GM04504 (cell line): ENCODE measurements at places on chromosomes 3 and 15.

GRCh38 chr3:185667574-185667973 is 81.5 kb downstream of the SENP2 start:
- DNase-seq = no peak

DNA sequence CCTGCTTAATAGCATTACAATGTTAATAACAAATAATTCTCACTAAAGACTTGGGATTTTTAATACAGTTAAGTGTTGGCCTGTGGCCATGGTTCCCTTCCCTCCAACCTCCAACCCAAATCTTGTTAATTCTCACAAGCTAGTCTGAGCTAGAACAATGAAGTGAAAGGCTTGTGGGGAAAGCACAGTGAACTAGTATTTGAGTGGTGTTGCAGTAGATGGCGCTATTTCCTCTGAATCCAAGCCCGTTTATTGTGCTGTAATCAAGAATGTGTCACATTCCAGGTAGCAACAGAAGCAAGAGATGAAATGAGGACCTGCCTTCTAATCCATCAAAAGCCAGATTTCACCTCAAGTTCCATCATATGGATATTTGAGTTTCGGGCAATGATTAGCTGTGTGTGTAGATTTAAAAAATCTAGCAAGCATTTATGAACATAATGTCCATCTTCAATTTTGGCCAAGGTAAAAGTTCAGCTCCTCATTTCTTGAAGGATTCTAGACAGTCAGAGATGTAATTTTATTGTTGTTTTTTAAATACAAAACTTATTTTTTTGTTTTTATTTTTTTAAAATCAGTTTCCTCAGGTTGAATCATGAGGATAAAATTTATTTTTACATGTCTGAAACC is 160.7 kb downstream of the SQOR start:
- DNase-seq = peak; percentile 36

DNA sequence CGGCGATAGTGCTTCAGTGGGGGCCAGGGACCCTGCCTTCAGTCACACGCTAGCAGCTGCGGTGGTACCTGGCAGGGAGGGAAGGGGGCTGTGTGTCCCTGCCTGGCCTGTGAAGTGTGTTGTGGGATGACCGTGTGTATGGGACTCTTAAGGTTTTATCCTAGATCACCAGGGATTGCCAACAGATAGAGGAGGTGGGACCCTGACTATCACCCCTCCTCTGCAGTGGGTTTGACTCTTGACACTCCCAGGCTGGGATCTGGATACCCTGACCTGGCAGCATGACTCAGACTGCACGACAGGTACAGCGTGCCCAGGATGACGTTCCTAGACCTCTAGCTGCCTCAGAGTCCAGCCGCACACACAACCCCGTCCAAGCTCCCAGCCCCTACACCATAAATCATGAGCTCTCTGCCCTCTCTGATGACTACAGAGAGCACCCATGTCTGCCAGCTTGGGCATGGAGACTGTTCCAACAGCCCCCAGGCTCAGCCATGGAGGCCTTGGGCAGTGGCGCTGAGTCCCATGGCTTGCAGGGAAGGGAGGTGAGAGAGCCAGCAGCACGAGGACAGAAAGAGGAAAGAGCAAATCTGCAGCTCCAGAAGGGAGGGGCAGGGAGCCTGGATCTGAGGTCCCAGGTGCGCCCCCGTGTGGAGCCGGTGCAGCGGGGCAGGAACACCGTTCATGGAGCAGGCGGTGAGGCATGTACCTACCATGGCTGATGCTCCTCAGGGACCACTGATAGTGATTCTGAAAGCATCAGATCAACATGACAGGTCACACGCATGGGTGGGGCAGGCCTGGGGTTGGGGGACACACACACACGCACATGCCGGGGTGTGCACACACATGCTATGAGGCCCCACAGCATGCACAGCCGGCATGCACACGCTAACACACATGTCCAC is 71.0 kb downstream of the ADAMTS7 start:
- no peak for DNase-seq

- no peak for DNase-seq
Observed at GRCh38 chr15:64895285-64896065, 16.2 kb upstream of the ANKDD1A start.

DNA sequence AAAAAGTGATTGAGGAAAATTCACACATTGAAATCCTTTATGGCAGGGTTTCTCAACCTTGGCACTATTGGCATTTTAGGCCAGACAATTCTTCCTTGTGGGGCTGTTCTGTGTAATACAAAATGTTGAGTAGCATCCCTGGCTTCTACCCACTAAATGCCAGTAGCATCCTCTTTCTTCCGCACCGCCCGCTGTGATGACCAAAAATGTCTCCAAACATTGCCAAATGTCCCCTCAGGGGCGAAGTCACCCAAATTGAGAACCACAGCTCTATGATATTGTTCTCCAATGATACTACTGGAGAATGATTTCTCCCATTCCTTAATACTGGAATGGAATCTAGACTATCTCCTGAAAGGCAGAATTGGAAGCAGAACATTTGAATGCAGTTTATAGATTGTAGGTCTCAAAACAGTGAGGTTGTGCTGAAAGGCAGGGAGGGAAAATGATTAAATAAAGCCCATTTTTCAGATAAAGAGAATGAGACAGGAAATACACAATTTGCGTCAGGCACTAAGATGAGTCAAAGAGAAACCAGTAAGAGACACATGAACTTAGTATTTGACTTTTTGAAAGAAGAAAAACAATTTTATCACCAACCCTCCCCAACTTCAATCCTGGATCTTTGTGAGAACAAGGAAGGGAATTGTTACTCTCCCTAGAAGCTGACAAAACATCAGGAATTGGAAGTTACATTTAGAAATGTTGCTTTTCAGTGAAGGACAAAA is 101.6 kb upstream of the TNIK start:
- no peak for DNase-seq

GRCh38 chr3:196886144-196886543 is 18.4 kb downstream of the SENP5 start:
- no peak for DNase-seq

DNA sequence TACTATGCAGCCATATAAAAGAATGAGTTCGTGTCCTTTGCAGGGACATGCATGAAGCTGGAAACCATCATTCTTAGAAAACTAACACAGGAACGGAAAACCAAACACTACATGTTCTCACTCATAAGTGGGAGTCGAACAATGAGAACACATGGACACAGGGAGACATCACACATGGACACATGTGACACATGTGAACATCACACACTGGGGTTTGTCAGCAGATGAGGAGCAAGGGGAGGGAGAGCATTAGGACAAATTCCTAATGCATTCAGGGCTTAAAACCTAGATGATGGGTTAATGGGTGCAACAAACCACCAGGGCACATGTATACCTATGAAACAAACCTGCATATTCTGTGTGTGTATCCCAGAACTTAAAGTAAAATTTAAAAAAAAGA is 408.0 kb downstream of the EPHB1 start:
- no peak for DNase-seq

- no peak for DNase-seq
Observed at GRCh38 chr3:149021830-149022229, 30.5 kb downstream of the GYG1 start.

DNA sequence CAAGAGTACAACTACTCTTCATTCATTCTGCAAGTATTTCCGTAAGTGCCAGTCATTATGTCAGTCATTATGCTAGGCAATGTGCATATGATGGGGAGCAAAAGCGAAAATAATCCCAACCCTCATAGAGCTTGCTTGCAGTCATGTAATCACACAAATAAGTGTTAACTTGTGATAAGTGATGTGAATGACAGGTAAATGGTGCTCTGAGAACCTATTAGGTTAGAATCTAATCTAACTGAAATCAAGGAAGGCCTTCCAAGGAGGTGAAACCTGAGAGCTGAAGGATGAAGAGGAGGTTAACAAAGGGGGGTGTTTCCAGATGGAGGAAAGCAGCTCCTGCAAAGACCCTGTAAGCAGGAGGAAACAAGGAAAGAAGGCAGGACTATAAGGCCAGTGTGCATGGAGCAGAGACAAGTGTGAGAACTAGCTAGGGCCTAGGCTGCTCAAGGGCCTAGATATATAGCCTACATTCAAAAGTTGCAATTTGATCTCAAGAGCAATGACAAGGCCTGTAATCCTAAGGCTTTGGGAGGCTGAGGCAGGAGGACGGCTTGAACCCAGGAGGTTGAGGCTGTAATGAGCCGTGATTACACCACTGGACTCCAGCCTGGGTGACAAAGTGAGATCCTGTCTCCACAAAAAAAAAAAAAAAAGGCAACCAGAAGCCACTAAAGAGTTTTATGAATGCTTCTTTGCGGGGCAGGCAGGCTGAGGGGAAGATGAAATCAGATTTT is 5.3 kb downstream of the PTPN9 start:
- DNase-seq = no peak

- DNase-seq = no peak
Observed at GRCh38 chr15:34837246-34838016, 42.1 kb upstream of the ACTC1 start.

DNA sequence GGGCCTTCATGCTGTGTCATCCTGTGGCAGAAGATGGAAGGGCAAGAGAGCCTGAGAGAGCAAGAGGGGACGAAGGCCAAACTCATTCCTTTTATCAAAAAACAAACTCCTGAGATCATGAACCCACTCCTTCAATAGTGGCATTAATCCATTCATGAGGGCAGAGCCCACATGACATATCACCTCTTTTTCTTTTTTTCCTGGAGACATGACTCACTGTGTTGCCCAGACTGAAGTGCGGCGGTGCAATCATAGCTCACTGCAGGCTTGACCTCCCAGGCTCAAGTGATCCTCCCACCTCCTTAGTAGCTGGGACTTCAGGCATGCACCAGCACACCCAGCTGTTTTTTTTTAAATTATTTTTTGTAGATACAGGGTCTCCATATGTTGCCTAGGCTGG is 92.0 kb upstream of the RNU6-1 start:
- DNase-seq = no peak

GRCh38 chr3:82392203-82392775 is 630.8 kb upstream of the GBE1 start:
- DNase-seq = no peak

DNA sequence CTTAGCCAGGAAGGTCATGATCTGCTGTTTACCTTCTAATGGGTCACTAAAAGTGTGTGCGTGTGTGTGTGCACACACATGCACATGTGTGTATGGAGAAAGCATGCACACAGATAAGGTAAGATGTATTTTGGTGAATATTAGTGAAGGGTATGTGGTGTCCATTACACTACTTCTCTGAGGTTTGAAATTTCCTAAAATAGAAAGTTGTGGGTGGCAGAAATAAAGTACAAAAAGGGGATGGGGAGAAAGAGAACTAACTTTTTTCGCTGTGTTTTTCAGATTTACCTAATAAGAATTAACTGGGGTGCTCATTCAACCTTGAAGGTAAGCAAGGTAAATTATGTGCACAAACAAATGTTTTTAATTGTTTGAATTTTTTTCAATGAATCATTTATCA is 24.4 kb upstream of the NR2E3 start:
- no peak for DNase-seq

- DNase-seq = no peak
Observed at GRCh38 chr3:171898192-171898591, 55.0 kb downstream of the TMEM212 start.

DNA sequence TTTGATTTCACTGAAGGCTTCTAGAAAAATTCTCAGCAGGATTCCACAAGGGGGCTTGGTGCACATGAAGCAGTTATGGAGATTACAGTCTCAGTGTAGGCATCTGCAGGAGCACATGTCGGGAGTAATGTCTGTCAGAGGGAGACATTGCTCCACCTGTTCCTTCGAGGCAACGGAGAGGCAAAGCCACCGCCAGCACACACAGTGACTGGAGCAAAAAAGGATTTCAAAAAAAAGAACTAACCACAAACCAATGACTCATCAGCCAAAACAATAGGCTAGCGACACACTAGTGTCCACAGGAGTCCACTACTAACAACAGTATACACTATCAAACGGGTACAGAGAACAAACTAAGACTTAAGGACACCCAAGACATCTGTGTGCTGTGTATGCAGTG is 68.9 kb downstream of the NPTN start:
- DNase-seq = peak; percentile 21

DNA sequence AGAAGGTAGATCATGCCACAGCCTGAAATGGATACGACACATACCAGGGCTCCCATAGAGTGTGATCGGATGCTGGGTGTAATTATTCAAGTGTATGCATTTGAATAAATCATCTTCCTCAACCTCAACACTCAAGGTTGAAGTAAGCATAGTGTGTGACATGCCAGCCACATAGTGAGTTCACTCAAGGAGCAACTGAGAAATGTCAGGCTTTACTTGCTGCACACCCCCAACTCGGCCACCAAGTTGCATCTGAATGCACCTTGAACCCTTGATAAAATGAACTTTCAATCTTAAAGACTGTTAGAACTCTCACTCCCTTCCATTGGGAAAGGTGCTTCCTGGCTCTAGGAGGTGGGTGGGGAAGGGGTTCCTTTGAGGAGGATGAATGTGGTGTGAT is 121.3 kb downstream of the GHSR start:
- DNase-seq = no peak

GRCh38 chr15:35665896-35666536 is 120.1 kb upstream of the DPH6 start:
- DNase-seq = no peak

DNA sequence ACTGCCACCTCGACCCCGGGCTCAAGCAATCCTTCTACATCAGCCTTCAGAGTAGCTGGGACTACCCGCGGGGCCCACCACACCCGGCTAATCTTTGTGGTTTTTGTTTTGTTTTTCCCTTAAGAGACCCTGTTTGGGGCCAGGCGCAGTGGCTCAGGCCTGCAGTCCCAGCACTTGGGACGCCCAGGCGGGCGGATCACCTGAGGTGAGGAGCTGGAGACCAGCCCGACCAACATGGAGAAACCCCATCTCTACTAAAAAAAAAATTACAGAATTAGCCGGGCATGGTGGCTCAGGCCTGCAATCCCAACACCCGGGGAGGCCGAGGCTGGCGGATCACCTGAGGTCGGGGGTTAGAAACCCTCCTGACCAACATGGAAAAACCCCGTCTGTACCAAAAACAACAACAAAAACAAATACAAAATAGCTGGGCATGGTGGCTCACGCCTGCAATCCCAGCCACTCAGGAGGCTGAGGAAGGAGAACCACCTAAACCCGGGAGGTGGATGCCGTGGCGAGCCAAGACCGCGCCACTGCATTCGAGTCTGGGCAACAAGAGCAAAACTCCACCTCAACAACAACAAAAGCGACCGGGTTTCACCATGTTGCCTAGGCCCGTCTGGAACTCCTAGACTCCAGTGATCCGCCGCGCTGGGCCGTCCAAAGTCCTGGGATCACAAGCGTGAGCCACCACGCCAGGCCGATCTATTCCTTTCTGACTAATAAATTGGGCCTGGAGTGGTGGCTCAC is 8.1 kb upstream of the FAN1 start:
- no peak for DNase-seq

DNA sequence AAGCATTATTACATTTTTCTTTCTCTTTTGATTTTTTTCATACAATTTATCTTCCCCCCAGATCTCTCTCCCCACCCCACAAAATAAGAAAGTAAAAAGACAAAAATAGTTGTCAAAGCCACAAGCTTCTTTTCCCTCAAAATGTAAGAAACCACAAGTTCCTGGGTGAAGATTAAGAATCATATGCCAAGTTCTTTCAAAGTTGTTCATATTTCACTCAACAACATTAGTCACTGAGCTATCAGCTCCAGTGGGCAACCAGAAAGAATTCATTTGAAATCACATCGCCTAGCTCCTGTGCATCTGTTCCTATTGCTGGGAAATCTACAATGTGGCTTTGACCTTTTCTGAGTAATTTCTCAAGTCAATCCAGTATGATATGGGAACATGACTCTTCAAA is 681.6 kb upstream of the ARPP21 start:
- DNase-seq = no peak
